AG20443 (cell line): ENCODE measurements at places on chromosomes 6 and 20.

DNA sequence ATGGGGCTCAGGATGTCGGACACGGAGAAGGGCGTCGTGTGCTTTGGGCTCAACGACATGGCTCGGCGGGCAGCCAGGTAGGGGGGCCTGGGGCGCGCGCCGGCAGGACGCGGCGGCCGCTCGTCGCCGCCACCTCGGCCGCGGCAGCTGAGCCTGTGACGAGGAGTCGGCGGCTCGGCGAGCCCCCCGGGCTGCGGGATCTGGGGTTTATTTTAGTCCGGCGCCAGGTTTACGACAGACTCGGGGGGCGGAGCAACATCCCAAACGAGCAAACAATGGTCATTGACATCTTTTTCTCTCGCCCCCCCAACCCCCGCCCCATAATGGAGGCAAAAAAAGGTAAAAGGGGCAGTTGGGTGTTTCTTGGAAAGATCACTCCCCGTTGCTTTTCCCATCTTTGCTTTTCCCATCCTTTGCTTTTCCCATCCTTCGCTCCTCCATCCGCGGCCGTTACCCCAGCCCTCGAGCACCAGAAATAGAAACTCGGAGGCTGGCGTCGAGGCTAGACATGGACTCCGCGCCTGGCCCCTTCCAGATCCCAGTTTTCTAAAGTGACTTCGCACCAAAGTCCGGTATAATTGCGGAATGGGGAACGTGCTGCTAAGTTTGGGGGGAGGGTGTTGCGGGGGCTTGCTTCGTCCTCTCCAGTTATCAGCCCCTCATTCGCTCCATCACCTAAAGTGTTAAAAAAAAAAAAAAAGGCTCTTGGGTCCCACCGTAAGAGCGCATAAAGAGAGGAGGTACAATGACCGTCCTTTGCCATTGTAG, at the start of gene NKX2-4:
NKX2-4 (minus strand) TSS at position 186 of the 768 bp plus-strand sequence; CDS start at position 59, 127 bp downstream.
- no peak for DNase-seq

DNA sequence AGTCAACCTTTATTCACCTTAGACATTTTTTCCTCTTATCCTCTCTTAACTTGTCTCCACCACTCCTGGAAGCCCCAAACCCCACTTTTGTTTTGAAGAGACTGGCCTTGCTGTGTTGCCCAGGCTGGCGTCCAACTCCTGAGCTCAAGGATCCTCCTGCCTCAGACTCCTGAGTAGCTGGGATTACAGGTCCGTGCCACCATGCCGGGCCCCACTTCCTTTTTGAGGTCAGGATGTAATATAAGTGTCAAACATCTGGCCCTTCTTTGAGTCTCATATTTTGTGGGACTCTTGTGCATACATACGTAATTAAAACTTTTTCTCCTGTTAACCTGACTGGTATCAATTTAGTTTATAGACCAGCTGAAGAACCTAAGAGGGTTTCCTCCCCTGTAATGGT, 1.4 kb upstream of the CDK19 start:
- DNase-seq: no peak

GRCh38 chr20:59429396-59429795, 129.0 kb downstream of the EDN3 start:
- DNase-seq: peak; percentile 34

GRCh38 chr6:12328701-12329100, 38.5 kb downstream of the EDN1 start:
- DNase-seq: no peak

- no peak for DNase-seq
These were observed 32.9 kb downstream of the DCBLD1 start for GRCh38 chr6:117515326-117515725.

DNA sequence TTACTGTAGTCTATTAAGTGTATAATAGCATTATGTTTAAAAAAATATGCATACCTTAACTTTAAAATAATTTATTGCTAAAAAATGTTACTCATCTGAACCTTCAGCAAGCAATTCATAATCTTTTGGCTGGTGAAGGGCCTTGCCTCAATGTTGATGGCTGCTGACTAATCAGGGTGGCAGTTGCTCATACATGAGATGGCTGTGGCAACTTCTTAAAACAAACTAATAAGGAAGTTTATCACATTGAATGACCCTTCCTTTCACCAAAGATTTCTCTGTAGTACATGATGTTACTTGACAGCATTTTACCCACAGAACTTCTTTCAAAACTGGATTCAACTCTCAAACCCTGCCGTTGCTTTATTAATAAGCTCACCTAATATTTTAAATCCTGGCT, 84.0 kb downstream of the TASP1 start:
- DNase-seq: no peak

DNA sequence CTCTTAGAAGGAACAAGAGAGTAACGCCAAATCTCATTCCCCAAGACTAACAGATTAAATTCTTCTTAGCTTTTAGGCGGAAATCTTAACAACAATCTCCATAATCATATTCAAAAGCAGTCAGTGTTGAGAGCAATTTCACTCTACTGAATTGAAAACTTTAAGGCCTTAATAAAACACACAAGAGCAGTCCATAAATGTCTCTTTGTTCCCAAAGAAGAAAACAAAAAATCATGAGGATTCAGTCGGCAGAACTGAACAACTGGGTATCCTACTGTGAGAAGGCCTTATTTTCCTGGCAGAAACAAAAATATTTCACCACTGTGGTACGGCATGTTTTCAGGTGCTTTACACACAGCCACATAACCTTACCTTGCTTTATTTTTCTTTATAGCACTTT, 14.4 kb downstream of the ABHD12 start:
- DNase-seq: no peak

GRCh38 chr6:72363844-72364740, 257.8 kb upstream of the KCNQ5 start:
- peak; percentile 91 for DNase-seq

- DNase-seq: no peak
These were observed 22.1 kb downstream of the MRPL14 start for GRCh38 chr6:44105146-44105545.

- DNase-seq: no peak
These were observed 729.6 kb upstream of the GJE1 start for GRCh38 chr6:141403103-141403502.

- peak; percentile 40 for DNase-seq
These were observed 14.2 kb upstream of the SLCO4A1 start for GRCh38 chr20:62627901-62628612.

DNA sequence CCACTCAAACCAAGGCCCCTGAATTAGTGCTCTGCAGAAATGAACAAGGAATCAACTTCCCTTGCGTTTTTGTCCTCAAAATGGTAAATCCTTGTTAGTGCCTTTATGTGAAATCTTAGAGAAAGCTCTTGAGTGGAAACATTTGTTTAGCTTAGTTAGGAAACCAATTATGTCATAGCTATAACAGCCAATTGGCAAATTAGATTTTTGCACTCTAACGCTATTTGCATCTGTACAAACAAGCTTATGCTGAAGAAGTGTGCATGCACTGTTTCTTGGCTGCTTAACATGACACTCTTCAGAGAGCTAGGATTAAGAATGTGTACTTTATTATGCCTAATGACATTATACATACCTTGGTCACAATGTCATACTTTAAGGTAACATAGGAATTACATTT, 622.6 kb upstream of the SLC35B3 start:
- DNase-seq: no peak

DNA sequence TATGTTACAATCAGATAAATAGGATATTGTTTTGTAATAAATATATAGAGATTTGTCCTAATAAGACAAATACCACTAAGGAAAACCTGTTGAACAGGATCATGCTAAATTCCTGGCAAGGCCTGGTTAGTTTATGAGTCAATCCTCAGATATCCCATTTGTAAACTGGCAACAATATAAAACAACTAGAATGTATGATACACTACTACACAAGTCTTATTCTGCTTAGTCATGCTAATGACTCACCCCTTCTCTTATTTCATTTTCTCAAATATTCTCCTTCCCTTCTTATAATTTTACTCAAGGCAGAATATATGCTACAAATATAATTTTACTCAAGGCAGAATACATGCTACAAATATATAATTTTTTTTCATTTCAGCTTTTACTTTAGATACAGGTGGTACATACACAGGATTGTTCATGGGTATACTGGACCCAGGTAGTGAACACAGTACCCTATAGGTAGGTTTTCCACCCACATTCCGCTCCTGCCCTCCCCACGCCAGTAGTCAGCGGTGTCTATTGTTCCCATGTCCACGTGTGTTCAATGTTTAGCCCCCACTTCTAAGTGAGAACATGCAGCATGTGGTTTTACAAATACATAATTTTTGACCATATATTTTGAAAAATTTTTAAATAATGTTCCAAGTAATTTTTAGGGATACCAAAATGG, 6.3 kb downstream of the OSER1 start:
- DNase-seq: peak; percentile 87

- peak; percentile 96 for DNase-seq
These were observed 7.3 kb upstream of the ITPR3 start for GRCh38 chr6:33613795-33614168.

GRCh38 chr6:104326173-104327001, 533.3 kb downstream of the HACE1 start:
- DNase-seq: peak; percentile 63

GRCh38 chr20:34709831-34710567, 5.9 kb downstream of the TP53INP2 start:
- peak; percentile 86 for DNase-seq
